ENCODE measurements at places on chromosomes 11 and 22.

DNA sequence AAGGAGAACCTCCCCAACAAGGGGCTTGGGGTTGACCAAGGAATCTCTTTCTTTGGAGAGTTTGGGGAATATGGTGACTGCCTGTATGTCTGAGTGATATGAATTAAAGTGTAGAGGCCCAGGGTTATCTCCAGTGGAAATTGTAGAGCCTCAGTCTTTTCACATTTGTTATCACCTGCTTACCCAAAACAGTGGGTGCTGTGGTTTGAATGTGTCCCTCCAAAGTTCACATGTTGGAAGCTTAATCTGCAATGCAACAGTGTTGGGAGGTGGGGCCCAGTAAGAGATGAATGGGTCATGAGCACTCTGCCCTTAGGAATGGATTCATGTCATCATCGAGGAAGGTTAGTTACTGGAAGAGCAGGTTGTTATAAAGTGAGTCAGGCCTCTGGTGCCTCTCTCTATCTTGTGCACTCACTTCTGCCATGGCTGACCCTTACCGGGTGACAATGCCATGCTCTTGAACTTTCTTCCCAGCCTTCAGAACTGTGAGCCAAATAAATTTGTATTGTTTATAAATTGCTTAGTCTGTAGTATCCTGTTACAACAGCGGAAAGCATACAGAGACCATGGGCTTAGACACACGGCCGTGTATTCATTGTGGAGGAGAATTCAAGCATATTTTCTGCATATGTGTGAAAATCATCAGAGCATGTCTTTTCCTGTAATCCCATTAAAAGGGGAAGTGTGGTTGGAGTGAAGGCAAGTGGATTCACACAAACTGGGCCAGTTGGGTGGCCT is 114.1 kb upstream of the TBCEL start:
- DNase-seq, result no peak

- DNase-seq, result no peak
Measured at GRCh38 chr11:67262731-67263675, 3.3 kb upstream of the GRK2 start.

- no peak for DNase-seq
Measured at GRCh38 chr11:47917599-47918369, 62.6 kb upstream of the PTPRJ start.

GRCh38 chr11:111408789-111409727 is 30.0 kb upstream of the POU2AF1 start:
- DNase-seq, result no peak

DNA sequence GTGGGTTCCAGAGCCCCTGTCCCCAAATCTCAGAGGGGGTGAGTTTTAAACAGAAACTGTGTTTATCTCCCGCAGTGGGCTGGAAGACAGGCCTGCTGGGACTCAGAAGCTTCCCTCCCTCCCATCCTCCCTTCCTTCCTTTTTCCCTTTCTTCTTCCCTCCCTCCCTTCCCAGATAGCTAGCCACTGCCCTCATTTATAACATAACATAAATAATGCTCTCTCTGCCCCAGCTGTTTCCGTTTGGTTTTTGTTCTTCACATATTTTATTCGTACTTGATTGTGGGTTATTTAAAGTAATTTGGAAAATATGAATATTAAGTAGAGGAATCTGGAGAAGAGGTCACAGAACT is 140.9 kb downstream of the TEAD1 start:
- DNase-seq, result no peak

- no peak for DNase-seq
Measured at GRCh38 chr22:46450931-46451561, 86.4 kb downstream of the CELSR1 start.

- no peak for DNase-seq
Measured at GRCh38 chr22:26197425-26197824, 28.2 kb downstream of the SEZ6L start.

DNA sequence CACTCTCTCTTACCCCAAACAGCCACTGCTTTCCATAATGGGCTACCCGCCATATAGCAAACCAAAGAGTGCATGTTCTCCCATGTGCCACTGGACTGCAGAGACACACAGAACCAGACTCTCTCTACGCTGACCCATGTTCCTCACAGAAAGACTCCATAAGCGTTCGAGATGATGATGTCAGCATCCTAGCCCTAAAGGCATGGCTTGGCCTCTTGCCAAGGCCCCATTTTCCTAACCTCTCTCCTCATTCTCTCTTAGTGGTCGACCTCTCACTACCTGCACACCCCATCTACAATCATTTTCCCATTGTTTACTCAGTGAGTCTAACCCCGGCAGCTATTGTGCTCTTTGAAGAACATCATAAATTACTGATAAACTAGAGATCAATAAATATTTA is 4.9 kb downstream of the NDUFC2 start:
- no peak for DNase-seq

- no peak for DNase-seq
Measured at GRCh38 chr22:37229012-37229804, 14.9 kb downstream of the RAC2 start.

- DNase-seq, result no peak
Measured at GRCh38 chr11:63556404-63557013, 6.7 kb downstream of the PLAAT2 start.

Data from activated CD8-positive, alpha-beta memory T cell treated with anti-CD3 and anti-CD28 coated beads for 4 hours (primary cell).